ENCODE measurements at places on chromosomes 11 and 22.
A peak's percentile ranks its signal among the peaks of the same experiment; 100 is the strongest.

DNA sequence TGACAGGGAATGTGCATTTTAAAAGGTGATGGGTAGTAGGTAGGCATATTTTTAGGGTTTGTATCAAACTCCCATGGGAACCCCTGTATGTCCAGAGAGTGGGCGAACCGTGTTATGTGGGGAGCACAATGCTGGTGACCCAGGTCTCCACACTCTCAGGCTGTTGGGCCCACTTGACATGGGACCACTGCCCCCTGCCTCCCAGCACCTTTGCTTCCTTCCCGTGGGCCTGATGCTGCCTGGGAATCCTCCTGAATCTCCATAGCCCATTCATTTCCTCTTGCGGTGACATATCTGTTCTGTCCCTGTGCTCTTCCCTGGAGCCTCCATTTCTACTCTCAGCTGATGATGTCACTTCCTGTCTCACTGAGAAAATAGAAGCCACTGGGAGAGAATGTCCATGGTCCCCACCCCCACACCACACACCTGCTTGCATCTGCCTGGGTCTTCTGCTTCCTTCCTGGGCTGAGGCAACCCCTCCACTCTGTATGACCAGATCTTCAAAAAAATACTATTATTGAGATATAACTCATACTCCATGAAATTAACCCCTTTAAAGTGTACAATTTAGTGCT, 55.8 kb upstream of the THY1 start:
- H3K27me3 ChIP-seq = peaks cover 19% of the 10 kb centered on the region
- H3K27ac ChIP-seq = no peak overlapping the region
- no peaks in the 10 kb centered on the region for H3K36me3 ChIP-seq

DNA sequence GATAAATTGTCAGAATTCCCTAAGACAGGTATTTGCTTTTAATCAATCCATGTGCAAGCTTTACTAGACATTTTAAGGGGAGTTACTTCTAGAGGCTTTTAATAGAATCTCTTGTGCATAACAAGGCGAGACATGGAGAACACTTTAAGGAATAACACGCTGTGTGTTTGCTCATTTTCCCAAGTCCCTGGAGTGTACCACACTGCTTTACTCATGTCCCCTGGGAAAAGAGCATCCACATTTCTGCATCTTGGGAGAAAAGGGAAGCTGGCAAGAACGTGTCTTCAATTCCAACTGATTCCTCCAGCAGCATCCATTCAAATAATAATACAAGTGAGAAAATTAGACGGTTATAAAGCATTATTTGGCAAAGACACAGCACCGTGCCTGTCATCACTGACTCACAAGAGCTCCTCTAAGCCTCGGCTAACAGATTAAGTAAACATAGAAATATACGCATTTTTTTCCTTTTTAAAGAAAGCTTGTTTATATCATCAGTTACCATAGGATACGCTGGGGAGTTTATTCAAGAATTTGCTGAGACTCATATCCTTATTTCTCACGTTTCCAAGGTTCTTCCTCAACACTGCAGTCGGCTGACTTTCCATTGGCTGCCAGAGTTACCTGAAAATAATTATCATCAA, 121.5 kb downstream of the CD44 start:
- DNase-seq = no peak
- no peak overlapping the region for H3K4me3 ChIP-seq
- no peaks in the 10 kb centered on the region for H3K27me3 ChIP-seq
- H3K27ac ChIP-seq = no peak overlapping the region
- H3K36me3 ChIP-seq = no peaks in the 10 kb centered on the region

DNA sequence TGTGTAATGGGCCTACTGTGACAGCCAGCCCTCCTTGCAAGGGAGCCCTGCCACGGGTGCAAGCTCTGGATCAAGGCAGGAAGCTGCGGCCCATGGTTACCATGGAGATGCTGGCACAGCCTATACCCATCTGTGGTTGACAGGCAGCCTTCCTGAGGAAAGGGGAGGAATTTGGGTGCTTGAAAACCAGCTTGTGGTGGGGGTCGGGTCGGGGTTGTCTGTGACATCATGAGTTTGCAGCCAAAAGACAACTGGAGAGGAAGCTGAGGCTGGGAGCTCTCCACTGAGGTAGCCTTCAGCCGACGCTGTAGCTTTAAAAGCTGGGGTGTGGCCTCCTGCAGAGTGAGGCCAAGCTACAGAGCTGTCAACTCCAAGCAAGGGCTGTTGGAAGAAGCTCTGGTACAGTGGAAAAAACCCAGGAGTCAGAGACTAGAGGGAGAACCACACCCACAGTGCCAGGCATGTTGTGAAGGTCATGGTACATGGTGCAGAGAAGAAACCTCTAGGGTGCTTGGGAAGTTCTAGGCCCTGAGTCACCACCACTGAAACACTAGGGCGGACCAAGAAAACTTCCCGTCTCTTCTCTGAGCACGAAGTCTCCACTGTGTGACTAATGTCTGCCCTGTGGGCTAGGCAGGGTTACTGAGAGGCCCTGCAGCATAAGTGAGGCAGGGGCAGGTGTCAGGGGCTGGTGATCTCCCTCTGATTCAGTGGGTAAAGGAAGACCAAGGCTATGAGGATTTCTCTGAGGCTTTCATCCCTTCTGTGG, 10.8 kb upstream of the LDHA start:
- peak; percentile 68 for DNase-seq
- H3K36me3 ChIP-seq = no peaks in the 10 kb centered on the region
- H3K27ac ChIP-seq = peak overlapping the region; percentile 98
- H3K4me1 ChIP-seq = peaks cover 38% of the 10 kb centered on the region

- H3K4me1 ChIP-seq = peaks cover 12% of the 10 kb centered on the region
- H3K4me3 ChIP-seq = no peak overlapping the region
- no peak overlapping the region for H3K27ac ChIP-seq
- no peaks in the 10 kb centered on the region for H3K27me3 ChIP-seq
- H3K36me3 ChIP-seq = no peaks in the 10 kb centered on the region
Measured at GRCh38 chr22:47000256-47000655, 237.8 kb downstream of the TBC1D22A start.

- no peaks in the 10 kb centered on the region for H3K4me1 ChIP-seq
- H3K4me3 ChIP-seq = no peak overlapping the region
- H3K27ac ChIP-seq = no peak overlapping the region
Measured at GRCh38 chr22:45478108-45478771, 24.4 kb upstream of the FBLN1 start.

Data from naive thymus-derived CD8-positive, alpha-beta T cell (primary cell).